Kidney glomerular epithelial cell (primary cell): ENCODE measurements at places on chromosomes 12 and 14.

- no peak for DNase-seq
These were observed 574 bp downstream of the PAWR start for GRCh38 chr12:79690142-79690637.

DNA sequence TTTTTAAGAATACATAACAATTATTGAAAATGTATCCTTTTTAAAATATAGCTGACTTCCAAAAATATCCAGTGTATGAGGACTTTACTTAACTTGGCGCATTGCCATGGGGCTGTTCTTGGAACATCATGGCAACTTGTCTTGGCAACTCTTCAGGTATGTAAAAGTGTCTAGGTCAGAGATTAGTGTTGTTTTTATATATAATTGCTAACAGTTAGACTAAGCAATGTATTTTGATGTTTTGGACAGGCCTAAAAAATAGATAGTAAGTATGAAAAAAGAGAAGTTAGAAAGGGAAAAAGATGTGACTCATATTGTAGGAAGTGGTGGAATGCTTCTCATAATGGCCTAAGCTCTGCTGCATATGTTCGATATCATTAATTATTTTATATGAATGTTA lies 70.9 kb downstream of the MON2 start:
- peak; percentile 6 for DNase-seq

GRCh38 chr12:65885312-65885711 lies 61.0 kb downstream of the HMGA2 start:
- DNase-seq = no peak

DNA sequence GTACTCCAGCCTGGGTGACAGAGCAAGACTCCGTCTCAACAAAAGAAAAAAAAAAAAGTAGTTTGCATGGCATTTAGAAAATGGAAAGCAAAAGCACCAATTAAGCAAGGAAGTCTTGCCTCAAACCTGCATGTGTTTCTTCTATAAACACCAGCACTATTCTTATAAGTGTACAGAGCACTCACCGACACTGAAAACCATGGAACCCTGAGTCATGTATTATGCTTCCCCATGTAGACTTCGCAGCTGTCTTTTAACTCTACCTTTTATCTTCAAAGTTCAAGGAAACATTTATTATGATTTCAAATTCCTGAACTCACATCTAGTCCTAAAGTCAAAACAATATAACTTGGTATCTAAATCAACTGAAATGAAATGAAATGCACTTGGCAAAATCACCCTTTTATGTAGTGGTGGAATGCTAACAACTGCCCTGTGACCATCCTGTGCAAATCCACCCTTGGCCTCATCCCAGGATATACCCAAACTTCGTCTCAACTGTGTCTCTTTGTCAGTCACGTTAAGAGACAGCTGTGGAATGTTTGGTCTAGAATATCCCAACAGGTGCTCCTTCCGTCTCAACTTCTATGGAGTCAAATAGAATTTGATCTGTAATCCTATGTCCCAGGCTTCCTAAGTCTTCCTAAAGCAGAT lies 4.8 kb downstream of the BCAT1 start:
- DNase-seq = no peak

DNA sequence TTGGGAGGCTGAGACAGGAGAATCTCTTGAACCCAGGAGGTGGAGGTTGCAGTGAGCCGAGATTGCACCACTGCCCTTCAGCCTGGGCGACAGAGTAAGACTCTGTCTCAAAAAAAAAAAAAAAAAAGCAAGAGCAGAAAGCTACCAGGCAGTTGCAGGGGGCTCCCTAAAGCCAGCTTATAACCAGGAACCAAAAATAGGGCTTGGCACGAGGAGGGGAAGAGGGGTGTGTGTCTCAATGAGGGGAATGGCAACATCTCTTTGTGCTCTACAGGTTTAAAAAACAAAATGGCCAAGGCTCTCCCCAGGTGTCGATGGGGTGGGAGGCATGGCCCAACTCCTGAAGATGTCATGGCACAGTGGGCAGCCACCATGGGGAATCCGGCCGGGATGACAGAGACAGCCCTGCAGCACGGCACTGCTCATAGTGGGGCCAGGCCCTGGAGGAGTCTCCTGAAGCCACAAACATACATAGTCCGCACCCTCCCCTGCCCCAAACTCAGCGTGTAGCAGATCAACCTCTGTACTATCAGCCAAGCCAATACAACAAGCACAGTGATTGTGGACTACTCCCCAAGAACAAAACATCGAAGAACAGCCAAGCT lies 16.0 kb upstream of the EIF5 start:
- no peak for DNase-seq

DNA sequence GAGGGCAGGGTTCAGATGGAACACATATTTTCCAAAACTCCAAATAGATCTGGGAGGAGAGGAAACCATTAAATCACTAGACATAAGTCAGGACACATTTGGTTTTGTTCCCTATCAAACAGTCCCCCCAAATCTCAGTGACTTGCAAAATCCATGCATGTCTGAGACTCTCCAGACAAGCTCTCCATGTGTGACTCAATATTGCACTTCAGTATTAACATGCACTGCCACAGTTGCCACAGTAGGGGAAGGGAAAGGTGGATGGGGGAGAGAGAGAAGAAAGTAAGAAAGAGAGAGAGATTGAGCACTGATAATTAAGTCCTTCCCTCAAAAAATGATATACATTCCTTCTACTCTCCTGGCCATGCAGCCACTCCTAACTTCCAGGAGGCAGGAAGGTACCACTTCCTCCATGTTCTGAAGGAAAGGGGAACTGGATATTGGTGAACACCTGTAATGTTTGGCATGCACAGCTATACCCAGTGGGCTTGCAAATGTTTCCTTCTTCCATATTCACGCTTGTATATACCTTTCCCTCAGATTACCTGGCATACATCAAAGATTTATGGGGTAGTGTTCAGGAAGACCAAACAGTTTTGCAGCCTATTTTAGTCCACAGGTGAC lies 310.0 kb downstream of the ZFP36L1 start:
- no peak for DNase-seq

DNA sequence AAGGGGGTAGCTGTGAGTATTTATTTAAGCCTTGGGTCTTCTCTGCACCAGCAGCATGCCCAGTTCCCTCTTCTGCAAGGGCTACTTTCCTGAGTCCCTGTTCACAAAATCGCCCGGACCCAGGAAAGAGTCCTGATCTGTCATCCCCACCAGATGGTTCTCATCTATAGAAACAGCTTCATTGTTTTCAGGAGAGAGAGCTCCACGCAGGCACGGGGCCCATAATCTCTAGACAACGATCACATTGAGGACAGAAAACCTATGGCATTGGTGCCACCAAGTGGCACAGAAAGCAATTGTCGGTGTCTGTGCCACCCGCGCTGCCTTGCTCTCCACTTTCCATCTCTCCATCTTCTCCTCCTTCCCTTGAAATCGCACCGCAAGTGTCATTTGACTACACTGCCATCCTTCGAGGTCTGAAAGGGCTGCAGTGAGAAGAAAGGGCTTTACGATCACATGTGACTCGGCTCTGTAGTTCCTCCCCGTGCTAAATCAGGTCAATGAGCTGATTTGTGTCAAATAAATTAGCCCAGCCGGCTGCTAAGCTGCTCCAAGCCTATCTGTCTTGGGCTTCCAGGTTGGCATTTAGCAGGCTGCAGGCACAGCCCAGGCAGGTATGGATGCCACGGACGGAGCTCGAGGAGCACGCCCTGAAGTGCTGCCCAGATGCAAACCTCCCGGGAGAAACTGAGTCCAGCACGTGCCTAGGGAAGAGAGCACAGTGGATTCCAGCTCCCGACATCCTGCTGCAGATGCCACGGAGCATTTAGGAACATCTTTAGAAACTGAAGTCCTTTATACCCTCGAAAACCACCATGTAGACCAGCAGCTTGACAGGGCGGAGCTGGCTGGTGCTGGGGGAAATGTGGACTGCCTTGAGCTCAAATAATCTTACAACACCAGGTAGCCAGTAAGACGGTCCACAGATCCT lies 28.8 kb downstream of the SPRING1 start:
- DNase-seq = no peak

- DNase-seq = no peak
These were observed 17.4 kb downstream of the RFC5 start for GRCh38 chr12:118033902-118034301.

DNA sequence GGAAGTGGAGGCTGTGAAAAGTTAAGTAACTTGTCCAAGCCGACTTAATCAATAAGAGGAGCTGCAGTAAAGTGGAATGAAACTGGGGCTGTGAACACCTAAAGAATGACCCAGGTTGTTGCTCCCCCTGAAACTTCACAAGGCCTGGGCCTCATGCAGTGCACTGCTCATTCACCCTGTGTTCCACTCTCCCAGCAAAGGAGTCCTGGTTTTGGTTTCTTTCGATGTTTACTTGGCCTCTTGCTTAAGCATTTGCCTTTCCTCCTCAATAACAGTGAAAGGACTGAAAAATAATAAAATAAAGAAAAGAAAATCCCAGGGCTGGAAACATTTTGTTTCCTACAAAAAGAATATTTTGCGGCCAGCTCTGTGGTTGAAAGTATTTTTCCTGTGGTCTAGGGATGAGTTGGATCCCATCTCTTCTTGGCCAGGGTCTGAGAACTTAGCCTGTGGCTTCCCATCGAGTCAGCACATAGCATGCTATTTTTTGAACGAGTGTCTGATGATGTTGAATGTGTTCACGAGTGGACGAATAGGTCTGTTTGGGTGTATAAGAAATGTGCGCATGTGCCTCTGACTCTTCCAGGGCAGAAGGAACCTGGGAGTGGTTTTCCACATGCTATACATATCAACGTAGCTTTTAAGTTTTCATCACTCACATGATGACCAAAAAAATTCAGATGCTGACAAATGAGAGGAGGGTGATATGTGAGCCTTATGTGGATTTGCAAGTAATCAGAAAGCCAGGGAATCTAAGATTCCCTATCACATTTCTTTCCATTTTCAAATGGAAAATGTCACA lies 349.8 kb downstream of the ZFP36L1 start:
- DNase-seq = no peak

DNA sequence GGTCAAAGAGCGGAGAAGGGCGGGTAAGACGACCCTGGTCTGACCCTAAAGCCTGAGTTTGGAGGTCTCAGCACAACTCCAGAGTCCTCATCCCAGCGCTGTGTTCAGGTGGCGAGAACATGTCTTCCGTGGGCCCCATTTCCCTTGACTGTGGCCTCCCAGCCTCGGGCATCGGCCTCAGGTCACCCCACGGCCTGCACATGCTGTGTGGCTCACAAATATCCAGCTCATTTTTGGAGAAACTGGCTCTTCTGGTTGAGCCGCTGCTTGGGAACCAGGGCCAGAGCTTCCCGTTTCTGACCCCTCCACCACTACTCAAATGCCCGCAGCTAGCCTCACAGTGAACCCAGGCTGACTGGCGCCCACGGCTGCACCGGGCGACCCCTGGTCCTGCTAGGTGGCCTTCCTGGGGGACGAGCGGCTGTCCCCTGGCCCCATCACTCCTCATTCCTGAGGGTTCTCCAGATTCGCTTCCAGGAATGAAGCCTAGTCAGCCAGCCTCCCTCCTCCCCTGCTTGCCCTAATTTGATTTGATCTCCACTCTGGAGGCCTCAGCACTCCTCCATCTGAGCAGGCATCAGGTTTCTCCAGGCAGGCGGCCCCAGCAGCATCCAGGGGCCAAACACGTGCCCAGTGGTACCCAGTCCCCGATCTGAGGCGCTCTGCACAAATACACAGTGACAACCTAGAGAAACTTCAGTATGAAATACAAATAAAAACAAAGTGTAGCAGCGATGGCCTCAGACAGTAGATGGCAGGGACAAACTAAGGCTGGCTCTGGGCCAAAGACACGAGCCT lies 4.7 kb downstream of the P2RX2 start:
- no peak for DNase-seq

DNA sequence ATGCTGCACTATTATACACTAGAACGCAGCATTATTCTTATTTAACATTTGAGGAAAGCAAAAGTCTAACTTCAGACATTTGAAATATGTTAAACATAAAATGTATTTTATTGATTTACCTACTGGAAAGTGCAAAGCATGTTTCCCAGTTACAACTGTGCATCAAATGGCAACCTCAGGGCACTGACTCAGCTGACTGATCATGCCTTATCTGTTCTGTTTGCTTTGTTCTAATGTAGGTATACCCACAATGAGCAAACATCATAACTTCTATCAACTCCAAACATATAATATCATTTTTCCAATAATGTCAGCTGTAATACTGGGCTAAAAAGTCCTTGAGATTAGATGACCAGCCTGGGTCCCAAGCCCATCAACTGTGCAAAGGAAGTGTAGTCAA lies 431.0 kb downstream of the FOXG1 start:
- no peak for DNase-seq

DNA sequence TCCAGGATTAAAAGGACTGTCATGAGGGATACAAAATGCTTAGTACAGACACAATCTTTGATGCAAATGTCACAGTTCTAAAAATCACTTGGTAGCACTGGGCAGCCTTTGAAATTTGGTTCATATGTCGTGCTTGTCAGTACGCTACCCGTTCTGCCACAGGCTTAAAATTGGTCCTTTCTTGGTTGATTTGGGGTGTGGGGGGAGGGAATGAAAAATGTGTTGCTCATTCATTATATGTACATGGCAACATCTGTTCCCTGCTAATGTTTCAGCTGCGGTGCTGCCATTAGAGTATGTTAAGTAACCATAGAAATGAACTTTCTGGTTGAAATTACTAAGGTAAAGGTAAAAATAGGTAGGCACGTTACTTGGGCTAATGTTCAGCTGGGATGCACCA lies 155.4 kb upstream of the ARHGAP5 start:
- no peak for DNase-seq

- DNase-seq = no peak
These were observed 113.9 kb upstream of the MYL2 start for GRCh38 chr12:111034083-111034885.

- DNase-seq = peak; percentile 51
These were observed 6.0 kb downstream of the CCDC92 start for GRCh38 chr12:123966596-123966995.

DNA sequence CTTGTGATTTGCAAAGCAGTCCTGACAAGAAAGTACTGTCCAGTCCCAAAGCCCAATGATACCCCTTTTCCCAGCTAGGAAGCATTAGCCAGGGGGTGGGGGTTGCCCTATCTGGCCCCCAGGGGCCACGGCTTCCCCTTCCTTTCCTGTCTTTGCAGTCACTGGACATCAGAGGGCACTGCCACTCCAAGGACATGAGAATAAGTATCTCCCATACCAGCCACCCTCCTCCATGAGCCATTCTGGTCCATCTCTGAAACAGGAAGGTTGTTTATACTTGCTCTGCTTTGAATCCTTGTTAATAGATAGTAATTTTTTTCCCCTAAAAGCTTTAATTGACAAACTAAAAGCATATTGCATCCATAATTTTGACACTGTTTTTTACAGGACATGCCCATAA lies 29.7 kb downstream of the RBM19 start:
- no peak for DNase-seq

GRCh38 chr12:103758310-103759089 lies 82.5 kb downstream of the NT5DC3 start:
- DNase-seq = no peak
